ENCODE measurements at places on chromosomes 16 and 17.

GRCh38 chr17:38544175-38544838, 61.4 kb downstream of the SRCIN1 start:
- no peak for DNase-seq

- DNase-seq, result no peak
Measured at GRCh38 chr16:11658896-11659708, 9.2 kb upstream of the SNN start.

DNA sequence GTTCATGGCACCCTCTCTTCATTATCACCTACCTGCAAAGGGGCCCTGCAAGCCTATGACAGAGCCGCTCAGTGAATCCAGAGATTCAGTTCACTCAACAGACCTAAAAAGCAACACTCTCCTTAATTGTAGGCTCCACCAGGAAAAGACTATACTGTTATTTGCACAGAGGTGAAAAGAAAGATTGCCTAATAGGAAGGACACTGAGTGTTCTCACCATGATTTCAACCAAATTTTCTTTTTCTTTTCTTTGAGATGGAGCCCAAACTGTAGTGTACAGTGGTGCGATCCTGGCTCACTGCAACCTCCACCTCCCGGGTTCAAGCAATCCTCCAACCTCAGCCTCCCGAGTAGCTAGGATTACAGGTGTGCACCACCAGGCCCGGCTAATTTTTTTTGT, 104.5 kb downstream of the PARN start:
- DNase-seq, result no peak

- no peak for DNase-seq
Measured at GRCh38 chr17:80025140-80025539, 10.5 kb downstream of the TBC1D16 start.

GRCh38 chr17:41989702-41990419, 23.3 kb downstream of the CNP start:
- DNase-seq, result no peak

DNA sequence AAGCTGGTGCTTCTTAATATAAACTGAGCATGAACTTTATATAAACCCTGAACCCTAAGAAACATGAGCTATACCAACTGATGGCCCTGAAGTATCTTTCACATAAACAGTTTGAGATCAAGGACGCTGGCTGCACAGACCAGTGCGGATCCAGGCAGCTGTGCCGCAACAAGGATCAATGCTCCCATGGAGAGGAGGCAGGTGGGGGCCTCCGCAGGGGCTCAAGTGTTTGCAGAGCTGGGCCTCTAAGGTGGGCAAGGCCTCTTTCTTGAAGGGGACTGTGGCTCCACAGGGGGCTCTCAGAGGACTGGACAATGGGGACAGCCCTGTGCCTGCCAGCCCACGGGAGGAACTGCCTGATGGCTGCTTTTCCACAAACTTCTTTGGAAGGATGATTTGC, 46.0 kb downstream of the NDEL1 start:
- DNase-seq, result no peak

GRCh38 chr17:3710951-3711383, 12.7 kb upstream of the HASPIN start:
- DNase-seq, result peak; percentile 53

DNA sequence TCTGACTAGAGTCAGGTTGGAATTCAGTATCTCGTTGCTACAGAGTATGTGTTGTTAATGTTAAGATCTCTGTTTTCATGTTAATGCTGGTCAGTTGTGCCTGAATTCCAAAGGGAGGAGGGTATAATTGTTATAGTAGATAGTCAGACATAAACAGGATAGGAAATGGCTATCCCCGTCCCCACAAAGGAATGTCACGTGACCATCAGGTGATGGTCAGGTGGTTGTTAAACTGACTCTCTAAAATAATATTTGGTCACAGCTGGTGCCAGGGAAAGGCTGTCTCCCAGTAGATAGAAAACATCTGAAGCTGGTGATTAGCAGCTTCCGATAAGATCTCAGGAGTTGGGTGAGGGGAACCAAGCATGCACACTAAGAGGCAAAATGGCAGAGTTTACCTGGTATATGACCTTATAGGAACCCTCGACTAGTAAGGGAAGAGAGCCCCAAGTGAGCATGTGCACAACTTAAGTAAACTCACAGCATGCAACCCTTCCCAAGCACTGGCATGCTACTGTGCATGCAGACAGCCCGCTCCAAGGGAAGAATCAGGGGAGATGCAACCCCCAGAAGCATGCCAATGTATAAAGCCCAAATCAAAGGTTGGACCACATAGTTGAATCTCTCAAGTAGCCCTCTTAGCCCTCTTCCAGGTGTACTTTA, 27.4 kb upstream of the SLC6A2 start:
- no peak for DNase-seq

GRCh38 chr16:67084345-67085028, 25.3 kb upstream of the PHAF1 start:
- DNase-seq, result no peak

- no peak for DNase-seq
Measured at GRCh38 chr16:87484487-87485331, 8.1 kb downstream of the ZCCHC14 start.

- no peak for DNase-seq
Measured at GRCh38 chr16:9027070-9027799, 63.5 kb upstream of the USP7 start.

DNA sequence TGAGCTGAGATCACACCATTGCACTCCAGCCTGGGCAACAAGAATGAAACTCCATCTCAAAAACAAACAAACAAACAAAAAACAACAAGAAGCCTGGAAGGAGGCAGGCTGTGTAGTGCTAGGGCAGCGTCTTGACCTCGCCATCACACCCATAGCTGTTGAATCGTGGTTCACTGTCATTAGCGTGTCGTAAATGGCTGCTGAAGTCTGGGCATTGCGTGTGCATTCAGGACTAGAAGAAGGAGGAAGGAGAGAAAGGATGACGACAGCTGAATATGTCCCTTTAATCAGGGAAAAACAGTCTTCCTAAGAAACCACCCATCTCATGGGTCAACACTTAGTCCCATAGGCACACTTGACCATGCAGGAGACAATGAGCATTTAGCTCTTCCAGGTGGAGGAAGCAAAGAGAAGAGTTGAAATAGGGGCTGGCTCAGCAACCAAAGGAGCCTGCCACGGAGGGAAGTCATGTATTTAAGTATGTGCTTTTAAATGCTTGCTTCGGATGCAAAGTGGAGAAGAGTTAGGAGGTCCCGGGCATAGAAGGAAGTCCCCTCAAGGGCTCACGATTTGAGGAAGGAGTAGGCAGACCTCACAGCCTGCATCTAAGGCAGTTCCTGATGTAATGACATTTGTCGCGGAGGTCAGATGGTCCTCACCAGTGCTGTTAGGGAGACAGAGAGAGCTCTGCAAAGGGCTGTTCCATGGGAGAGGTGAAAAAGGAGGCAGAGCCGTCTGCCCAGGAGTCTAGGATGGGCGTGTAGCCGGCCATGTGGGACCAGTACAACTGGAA, 8.8 kb downstream of the PRSS22 start:
- DNase-seq, result no peak

DNA sequence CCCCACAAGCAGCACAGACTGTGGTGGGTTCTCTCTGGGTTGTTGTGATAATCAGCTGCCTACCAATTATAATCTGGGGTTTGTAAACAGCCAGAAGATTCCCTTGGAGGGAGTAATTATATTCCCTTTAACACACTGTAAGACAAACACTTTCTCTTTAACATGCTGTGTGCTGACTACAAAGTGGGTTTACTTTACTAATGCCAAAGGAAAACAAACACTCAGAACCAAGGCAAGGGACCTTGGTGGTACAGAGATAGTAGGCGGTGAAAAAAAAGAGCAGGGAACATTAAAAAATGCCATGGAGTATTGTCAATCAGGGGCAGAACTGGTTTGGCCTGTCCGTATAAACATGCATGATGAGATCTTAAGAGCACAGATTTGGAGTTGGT, 3.0 kb upstream of the VAT1L start:
- DNase-seq, result no peak

DNA sequence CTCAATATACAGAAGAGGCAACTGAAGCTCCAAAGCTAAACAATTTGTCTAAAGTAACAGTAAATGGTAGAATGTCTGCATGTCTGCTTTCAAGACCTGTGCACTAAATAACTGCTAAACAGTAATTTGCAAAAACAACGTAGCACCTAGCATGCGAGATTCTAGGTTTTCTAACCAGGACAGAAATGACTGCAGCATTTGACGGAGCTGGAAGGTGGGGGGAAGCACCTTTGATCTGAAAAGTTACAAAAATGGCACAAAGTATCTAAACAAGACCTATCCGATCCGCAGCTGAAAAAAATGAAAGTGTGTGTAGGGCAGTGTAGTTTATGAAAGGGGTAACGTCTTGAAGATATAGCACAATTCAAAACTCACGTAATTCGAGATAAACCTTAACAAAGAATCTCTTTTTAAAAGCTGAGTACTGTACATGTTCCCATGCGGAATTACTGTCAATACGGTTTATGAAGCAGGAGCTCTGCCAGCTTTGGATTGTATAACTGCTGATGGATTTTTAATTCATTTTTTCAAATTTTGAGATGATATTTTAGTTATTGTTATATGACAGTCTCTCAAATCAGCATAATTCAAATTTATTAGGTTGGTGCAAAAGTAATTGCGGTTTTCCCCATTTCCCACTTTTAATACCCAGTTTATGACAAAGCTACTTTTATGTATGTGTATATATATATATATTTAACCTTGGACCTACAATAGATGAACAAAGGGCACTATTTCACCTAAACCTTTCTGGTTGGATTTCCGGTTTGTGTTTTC, 1.2 kb upstream of the WIPI1 start:
- DNase-seq, result no peak

GRCh38 chr17:39144416-39144840, 7.0 kb downstream of the PLXDC1 start:
- no peak for DNase-seq

- no peak for DNase-seq
Measured at GRCh38 chr17:20043021-20043420, 33.9 kb downstream of the SPECC1 start.

DNA sequence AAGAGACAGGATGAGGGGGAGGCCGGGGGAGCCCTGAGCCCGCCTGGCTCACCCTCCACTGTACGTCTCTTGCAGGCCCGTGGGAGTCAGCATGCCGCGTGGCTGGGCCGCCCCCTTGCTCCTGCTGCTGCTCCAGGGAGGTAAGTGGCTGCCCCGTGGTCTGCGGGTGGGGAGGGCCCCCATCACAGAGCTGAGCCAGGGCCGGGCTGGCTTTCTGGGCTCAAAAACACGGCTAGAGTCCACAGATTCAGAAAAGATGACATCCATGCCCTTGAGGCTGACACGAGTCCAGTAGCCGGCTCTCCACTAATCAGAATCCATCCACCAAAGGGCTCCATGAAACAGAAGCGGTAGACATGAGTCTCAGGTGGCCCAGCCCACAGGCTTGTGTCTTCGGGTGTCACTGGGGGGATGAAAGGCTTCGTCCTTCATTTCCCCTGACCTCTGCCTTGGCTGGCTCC, 28.0 kb downstream of the IL21R start:
- no peak for DNase-seq

DNA sequence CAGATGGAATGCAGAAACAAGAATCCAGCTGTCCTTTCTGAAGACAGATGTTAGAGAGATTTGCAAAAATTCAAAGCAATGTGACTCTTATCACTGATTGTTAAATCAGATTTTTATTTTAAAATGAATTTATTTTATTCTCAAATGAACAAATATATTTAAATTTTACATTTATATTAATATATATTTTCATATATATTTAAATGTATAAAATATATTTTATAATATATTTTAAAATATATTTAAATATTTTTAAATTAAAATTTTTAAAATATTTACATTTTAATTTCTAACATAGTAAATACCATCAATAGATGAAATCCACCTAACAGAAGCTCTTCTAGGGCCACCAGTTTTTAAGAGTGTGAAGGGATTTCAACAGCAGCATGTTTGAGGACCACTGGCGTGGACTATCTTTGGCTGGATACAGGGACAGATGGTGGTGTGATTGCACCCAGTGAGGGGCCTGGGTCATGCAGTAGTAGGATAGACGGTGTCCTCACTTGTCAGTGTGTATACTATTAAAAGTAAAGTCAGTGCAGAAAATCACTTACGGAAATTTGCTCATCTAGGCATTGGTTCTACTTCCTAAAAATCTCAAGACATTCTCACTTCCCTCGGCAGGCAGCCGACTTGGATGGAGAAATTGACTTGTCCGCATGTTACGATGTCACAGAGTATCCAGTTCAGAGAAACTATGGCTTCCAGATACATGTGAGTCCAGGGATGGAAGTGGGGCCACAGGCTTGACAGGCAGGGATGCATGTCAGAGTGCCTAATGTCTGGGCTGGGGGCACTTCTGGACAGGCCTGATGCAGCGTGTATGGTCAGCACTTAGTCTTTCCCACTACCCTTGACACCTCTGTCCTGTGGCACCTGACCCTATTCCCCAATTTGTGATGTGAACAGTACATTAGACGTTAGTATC, 56.3 kb downstream of the PLD6 start:
- DNase-seq, result no peak

DNA sequence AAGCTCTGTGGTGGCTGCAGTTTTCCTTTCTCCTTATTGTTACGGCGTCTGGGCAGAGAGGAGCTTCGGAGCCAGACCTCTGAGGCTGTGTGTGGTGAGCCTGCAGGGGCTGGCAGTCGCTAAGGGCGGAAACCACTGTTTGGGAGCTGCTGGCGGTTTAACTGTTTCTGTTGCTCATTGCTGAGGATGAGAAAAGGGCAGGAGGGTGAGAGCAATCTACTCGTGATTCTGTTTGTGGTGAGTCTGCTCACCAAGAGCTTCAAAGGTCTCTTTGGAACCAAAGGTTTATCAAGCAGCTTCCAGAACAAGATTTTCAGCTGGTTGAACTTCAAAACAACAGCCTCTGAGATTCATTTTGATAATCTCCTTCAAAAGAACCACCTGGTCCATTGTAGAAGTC, 143.9 kb downstream of the ANKFN1 start:
- DNase-seq, result no peak

DNA sequence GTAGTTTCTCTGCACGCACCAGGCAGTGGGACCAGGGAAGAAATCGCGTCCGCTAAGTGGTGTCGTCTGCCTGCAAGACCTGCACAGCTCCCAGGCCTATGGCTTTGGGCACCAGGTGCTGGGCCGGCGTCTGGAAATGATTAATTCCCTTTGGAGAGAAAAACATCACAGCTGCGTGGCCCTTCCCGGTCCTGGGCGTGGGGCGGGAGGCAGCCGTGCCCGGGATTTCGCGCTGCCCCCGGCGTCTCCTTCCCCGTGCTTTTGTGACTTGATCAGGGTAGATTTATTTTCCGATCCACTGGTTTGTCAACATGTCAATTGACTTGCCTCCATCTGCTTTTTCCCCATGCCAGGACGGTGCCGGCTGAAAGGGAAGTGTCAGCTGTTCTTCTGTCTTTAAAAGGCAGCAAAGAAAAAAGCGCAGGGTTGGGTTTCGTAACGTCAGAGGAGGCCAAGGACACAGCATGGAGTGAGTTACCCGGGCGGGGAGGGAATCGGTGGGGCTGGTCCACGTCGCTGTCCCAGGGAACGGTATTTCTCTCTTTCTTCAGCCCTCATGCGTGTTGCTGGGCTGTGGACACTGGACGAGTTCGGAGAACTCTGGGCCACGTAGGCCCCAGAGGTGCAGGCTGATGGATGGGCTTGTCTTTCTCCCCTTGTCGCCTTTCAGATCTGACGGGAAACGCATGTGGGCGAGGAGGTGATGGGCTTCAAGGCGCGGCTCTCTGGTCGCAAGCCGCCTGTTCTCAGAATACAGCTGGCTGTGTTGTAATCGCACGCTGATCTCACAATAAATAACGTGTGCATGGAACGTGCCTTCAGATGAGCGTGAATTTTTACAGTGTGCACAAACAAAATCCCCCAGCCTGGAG, 188.1 kb upstream of the ZNF469 start:
- no peak for DNase-seq

- no peak for DNase-seq
Measured at GRCh38 chr17:41772586-41773189, 13.8 kb downstream of the JUP start.

- DNase-seq, result no peak
Measured at GRCh38 chr16:48256579-48257177, 9.3 kb upstream of the ABCC11 start.
